Activated CD4-positive, alpha-beta T cell treated with anti-CD3 and anti-CD28 coated beads, Interleukin-2, amount 50 U/mL, for 48 hours (primary cell): ENCODE measurements at places on chromosomes 6 and 20.

DNA sequence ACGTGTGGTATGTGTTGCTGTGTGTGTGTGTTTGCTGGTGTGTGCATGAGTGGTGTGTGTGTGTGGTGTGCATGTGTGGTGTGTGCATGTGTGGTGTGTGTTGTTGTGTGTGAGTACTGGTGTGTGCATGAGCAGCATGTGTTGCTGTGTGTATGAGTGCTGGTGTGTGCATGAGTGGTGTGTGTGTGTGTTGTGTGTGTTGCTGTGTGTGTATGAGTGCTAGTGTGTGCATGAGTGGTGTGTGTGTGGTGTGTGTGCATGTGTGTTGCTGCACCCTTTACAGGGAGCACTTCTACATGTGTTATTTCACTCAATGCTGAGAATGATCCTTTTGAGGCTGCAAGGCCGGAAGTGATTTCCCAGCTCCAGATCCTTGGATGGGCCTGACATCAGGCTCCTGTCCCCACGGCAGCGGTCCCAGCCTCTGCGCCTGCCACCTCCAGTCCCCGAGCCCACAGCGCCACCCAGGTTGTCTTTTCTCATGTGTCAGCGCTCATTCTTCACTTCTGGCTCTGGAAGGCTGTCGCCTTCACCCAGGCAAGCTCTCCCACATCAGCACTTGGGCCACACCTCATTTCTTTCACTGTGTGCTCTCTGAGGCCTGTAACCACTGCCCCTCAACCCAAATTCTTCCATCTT is 2.6 kb downstream of the NPEPL1 start:
- DNase-seq = no peak

- DNase-seq = no peak
These were observed 8.2 kb downstream of the NPEPL1 start for GRCh38 chr20:58700823-58701222.

- DNase-seq = no peak
These were observed 18.4 kb upstream of the PTPRK start for GRCh38 chr6:128538763-128539162.

- no peak for DNase-seq
These were observed 55.0 kb upstream of the TBXT start for GRCh38 chr6:166222631-166223030.

GRCh38 chr6:40395066-40395697 is 192.0 kb downstream of the LRFN2 start:
- no peak for DNase-seq

DNA sequence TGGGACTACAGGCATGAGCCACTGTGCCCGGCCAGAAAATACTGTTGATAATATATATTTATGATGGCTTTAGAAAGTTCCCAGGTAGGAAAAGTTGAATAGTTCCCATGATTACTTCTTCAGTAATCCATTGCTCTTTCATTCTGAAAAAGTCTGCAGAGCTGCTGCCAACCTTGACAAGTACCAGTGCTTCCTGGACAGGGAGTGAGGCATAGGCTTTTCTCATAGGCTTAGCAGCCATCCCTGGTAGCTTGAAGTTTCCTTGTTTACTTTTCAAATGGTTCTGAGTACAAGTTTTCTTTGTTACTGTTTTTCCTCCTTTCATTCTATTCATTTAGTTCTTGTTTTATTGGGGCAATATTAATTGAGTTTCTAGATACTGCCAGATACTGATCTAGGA is 7.8 kb downstream of the RWDD1 start:
- DNase-seq = no peak

DNA sequence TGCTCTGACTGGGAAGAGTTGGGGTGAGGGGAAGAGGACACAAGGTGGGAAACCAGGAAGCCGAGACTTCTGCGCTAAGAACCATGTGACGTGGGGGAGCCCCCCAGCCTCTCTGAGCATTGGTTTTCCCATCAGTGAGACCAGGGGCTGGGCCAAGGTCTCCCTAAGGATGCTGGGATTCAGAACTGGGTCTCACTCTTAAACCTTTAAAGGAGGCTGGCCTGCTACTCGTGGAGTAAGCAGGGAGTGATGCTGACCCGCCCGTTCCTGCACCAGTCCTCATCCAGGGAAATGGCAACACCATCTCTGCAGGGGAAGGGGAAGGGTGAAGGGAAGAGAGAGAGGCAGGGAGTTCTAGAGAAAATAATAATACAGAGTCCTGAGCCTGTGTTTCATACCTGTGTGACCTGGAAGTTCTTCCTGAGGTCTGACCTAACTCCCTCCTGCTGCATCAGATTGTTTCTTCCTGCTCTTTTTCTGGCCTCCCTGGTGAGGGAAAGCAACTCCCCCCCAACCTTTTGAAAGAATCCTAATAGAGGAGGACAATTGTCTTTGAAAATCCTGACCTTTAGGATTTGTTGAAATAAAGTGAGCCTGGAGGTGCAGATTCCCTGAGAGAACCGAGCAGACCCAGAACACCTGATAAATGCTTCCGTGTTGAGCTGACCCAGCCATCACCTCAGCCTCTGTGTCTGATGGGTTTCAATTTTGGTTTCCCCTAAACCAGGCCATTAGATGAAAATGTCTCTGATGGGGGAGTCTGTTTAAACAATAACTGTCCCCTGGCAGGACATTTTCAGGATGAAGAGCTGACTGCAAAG is 3.0 kb upstream of the GRM4 start:
- DNase-seq = no peak

DNA sequence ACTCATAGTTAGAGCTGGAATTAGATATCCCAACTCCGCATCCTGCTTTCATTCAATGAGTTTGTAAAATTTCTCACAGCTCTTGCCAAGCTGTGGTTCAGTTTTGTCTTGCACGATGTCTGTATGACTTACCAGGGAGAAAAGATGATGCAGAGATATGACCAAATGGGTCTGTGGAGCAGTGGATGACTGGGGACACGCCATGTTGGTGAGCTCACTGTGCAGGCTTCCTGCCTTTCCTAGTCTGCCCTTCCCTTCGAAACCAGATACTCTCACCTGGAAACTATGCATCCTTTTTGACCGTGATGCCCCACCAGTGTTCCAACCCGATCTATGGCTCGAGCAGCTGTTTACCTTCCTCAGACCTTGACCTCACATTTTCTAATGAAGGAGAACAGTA is 262.7 kb upstream of the BMP2 start:
- no peak for DNase-seq

DNA sequence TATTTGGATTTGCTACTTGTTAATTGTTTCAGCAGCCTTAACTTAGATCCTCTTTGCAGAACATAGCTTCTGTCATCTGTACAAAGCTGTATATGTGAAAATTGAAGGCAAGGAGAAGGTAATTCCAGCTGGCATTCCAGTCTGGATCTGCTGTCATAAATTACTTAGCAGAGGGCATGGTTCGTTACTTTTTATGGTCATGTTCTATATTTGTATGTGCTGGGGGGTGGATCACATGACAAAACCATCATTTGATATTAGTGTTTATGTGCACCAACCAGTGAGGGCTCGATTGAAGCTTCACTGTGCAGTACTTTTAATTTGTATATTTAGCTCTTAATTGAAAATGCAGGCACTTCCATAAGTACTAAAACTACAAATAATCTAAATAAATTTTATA is 80.2 kb downstream of the CAP2 start:
- no peak for DNase-seq

GRCh38 chr6:138539876-138540275 is 40.6 kb upstream of the NHSL1 start:
- no peak for DNase-seq

DNA sequence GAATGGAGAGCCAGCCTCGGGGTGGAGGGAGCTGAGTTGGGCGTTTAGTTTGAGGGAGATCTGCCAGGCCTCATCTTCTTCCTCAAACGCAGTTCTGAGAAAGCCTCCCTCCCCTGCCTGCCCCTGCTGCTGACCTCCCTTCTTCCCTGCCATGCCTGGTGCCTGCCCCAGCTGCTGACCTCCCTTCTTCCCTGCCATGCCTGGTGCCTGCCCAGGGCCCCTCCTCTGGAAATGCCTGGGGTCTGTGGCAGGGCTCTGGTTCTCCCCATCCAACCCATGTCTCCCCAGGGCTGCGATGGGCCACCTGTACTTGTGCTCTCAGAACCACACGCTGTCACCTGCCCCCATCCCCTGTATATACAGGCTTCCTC is 114.6 kb downstream of the VEGFA start:
- DNase-seq = no peak

- no peak for DNase-seq
These were observed 198.2 kb upstream of the PLCB4 start for GRCh38 chr20:8870652-8871051.

- DNase-seq = peak; percentile 73
These were observed 3.5 kb downstream of the MYLK2 start for GRCh38 chr20:31822421-31823330.

DNA sequence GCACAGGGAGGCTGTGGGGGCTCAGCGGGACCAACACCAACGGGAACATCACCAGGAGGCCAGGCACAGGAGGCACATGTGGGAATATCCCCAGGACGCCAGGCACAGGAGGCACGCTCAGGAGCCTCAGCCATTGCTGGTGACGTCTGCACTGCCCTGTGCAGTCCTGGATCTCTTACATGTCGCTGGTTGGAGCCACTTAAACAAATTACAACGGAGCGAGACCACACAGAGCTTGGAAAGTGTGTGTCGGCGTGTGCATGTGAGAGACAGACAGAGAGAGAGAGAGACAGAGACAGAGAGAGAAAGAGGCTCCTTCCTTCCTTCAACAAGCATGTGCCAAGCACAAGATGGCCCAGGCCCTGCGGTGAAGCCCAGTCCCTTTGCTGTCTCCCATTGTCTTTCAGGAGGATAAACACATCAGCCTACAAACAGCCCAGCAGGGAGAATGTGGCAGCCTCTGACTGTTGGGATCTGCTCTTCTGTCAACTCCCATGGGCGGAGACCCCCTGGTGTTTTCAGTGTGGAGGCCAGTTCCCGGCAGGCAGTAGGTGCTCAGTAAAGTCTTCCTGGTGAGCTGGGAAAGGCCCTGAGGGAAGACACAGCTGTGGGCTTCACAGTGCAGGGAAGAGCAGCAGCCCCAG is 112.7 kb upstream of the THBS2 start:
- DNase-seq = no peak

- peak; percentile 80 for DNase-seq
These were observed at the start of gene RAD21L1 for GRCh38 chr20:1225783-1226654. TSS of gene RAD21L1 (plus strand) at chr20:1226044. CDS start at chr20:1228454, 2,410 bp downstream.

- DNase-seq = no peak
These were observed 768.8 kb upstream of the SLC35B3 start for GRCh38 chr6:9204171-9204570.

DNA sequence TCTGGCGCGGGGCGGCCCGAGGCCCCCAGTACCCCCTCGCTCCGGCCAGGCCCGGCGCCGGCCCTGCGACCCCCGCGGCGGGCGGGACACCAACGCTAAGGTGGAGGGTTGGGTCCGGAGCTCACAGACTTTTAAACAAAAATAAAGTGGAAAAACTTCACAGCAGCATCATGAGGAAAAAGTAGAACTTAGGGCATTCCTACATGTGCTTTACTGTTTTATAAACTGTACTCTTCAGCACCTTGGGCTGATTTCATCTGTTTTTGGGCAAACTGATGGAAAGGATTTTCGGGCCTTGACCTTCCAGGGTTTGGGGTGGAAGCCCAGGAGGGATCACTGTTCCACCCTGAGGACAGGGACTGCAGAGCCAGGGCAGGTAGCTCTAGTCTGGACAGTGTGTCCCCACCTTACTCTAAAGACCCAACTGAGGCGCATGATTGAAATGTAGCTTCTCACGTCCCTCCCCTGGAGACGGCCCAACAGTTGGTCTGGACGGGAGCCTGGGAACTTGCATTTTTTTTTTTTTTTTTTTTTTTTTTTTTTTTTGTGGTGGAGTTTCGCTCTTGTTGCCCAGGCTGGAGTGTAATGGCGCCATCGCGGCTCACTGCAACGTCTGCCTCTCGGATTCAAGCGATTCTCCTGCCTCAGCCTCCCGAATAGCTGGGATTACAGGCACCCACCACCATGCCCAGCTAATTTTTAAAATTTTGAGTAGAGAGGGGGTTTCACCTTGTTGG is 740 bp downstream of the NELFCD start:
- DNase-seq = peak; percentile 21

- DNase-seq = peak; percentile 69
These were observed 512.8 kb upstream of the JARID2 start for GRCh38 chr6:14732844-14733757.

DNA sequence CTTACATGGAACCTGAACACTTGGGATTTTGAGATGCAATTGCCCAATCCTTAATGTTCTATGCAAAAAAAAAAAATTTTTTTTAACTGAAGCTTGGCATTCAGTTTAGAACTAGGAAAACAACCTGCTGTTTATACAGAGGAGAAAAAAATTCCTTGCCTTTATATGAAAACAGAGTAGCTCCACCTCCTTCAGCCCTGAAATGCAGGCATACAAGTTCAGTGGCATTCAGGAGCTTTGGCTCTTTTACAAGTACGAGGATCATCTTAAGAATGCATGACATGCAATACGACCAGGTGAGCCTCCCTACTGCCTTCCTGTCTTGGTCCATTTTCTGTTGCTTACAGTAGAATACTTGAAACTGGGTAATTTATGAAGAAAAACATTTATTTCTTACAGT is 20.4 kb downstream of the PAX1 start:
- no peak for DNase-seq

GRCh38 chr20:38033330-38034107 is at the start of the genes RPRD1B and TTI1:
TSS of gene RPRD1B (plus strand) at chr20:38033746. CDS start at chr20:38033948, 202 bp downstream.
TSS of gene TTI1 (minus strand) at chr20:38033456. CDS start at chr20:38013816, 19,640 bp downstream.
- DNase-seq = peak; percentile 85

DNA sequence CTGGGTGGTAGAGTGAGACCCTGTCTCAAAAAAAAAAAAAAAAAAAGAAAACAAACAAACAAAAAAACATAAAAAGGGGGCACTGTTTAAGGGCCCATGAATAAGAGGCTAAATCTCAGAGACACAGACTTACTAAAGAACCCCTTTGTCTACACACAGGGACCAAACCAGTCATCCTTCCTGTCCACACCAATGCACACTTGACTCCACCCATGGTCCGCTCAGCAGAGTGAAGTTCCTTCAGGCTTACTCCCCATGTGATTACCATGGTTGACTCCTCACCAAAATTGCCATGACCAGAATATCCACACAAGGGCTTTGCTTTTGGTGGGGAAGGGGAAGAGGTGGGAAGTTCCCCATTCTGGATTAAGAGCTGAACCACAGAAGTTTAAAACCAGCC is 19.4 kb upstream of the REPS1 start:
- no peak for DNase-seq

DNA sequence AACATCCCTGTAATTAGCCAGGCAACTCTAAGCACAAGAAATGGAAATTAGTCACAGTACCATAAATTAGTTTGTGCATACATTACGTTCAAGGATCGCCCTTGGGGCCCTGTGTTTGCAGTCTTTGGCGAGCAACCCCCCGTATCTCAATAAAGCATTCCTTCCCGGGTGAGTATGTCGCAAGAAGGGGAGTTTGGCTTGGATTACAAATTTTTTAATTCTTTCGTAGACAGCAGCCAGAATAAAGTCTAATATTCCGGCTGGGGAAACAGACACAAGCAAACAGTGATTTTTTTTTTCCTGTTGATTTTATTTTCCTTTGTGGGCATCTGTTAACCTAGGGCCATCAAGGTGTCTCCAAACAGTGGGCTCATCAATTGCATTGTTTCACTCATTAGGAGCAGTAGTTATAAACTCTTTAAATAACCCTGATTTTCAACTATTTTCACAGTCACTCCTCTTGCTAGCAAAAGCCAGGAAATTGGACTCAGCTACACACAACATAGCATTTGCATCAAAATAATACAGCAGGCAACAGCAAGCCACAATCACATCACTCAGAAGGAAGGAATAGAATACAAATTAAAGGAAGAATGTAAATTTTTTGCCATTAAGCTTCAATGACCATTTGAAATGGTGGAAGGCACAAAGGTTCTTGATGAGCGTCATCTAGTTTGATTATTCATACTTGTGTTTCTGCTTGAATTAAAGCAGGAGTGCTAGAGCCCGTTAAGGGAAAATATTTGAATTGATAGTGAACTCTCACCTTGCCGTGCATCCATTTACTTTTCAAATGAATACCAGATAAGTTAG is 85.3 kb downstream of the LINC00237 start:
- no peak for DNase-seq

- no peak for DNase-seq
These were observed 74.0 kb upstream of the PROKR2 start for GRCh38 chr20:5390720-5391119.
